ENCODE measurements at places on chromosomes 1 and 21.
A peak's percentile ranks its signal among the peaks of the same experiment; 100 is the strongest.

DNA sequence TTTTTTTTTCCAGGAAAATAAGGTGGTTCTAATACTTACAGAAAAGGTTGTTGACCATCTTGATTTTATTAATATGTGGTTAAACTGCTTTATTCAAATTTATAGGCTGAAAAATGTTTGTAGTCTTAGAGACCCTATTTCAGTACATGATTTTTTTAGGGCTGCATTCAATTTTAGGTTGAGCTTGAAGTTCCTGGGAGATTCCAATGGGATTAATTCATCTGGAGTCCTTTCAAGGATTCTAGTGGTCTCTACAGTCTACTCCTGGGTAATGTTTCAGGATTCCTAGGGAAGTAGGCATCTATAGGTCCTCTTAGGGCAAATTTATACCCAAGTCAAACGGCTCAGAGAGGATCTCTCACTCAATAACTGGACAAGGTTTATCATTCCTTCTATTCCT, 126.7 kb downstream of the HMCN1 start:
- DNase-seq, result no peak

- DNase-seq, result no peak
Observed at GRCh38 chr21:31530364-31530763, 129.1 kb upstream of the SOD1 start.

- DNase-seq, result no peak
Observed at GRCh38 chr1:54866801-54867716, 19.9 kb downstream of the DHCR24 start.

GRCh38 chr1:35030338-35030737, 1.4 kb downstream of the ZMYM6 start:
- DNase-seq, result no peak

- no peak for DNase-seq
Observed at GRCh38 chr1:165629151-165629550, 1.9 kb upstream of the MGST3 start.

GRCh38 chr1:109784551-109785252, 21.0 kb upstream of the EPS8L3 start:
- DNase-seq, result no peak

- DNase-seq, result no peak
Observed at GRCh38 chr1:152761609-152762213, 3.9 kb downstream of the KPRP start.

- no peak for DNase-seq
Observed at GRCh38 chr1:244800821-244801220, 34.6 kb upstream of the COX20 start.

DNA sequence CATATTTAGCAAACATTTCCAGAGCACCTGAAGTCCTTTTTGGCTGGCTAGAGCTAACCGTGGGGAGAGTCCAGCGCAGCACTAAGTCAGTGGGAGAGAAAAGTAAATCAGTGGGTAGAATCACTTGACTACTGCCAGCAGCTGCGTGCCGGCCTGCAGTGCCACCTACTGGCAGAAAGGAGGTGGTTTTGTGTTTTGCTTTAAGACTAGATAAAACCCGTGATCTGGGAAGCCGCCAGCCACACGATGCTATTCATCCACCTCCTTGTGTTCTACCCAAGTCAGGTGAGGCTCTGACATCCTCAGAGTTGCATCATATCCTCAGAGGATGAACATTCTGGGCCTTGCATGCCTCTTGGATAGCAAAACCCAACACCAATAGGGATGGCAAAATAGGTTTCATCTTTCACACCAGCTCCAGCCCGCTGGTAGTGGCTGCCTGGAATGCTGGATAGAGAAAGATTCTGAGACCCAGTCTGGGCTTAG, 14.1 kb upstream of the HEYL start:
- DNase-seq, result peak; percentile 31

GRCh38 chr1:57839526-57839925, 415.7 kb upstream of the DAB1 start:
- DNase-seq, result no peak

DNA sequence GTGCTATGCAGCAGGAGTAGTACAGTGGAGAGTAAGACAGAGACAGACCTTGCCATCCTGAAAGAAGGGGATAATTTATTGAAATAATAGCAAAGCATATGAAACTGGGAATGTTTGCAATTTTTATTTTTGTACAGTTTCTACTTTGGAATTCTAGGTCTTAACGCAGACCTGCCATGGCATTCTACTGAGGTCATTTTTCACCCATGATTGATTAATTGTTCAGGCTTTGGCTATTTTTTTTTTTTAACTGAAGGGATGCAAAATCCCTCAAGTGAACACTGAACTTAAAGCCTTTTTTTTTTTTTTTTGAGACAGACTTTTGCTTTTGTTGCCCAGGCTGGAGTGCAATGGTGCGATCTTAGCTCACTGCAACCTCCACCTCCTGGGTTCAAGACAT, 27.1 kb downstream of the MTF2 start:
- no peak for DNase-seq

- no peak for DNase-seq
Observed at GRCh38 chr1:203778146-203778545, 13.2 kb downstream of the LAX1 start.

DNA sequence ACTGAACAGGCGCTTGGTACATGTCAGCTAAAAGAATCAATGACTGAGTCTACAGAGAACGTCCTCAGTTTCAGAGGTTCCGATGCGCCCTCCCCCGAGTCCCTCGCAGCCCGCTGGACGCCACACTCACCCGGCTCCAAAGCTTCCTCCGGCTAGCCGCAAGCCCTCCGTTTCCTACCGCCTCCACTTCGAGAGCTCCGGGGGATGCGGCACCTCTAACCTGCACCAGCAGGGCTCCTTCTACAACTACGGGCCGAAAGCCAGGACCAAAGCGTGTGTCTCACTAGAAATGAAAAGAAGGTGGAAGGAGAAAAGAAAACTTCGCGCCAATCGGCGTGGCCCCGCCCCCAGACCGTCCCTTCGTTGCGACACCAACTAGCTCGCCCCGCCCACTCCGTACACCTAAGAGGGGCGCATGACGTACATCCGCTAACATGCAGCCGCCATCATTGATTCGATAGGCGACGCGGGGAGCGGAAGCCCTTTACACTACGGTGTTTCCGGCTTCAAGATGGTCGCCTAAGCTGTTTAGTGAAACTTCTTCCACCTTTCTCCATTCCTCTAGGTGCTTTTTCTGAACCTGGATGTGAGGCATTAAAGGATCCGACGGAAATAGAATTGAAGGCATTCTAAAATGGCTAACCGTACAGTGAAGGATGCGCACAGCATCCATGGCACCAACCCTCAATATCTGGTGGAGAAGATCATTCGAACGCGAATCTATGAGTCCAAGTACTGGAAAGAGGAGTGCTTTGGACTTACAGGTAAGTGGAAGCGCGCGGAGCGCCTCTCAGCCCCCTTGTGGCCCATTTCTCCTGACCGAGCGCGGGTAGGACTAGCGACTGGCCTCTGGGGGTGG, at the start of the genes ORC1 and PRPF38A:
ORC1 (minus strand) TSS at position 308 of the 859 bp plus-strand sequence. CDS start 2,200 bp downstream, outside the sequence.
PRPF38A (plus strand) TSS at position 487 of the 859 bp plus-strand sequence; CDS start at position 635, 148 bp downstream.
- DNase-seq, result peak; percentile 95

GRCh38 chr1:46401964-46402626, 8.0 kb downstream of the FAAH start:
- DNase-seq, result no peak

DNA sequence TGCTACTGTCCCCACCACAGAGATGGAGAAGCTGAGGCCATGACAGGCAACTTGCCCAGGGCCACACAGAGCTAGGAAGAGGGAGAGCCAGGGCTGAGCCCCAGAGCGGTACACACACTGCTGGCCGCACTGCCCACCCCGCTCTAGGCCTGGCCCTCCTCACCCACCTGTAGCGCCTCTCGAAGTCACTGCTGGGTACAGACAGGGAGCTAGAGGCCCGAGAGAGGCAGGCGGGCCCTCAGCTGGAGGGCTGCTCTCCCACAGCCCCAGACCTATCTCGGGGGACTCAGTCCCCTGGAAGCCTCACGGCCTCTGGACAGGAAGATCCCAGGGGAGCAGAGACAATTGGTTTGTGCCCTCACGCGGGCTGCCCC, 17.3 kb upstream of the PLEKHG5 start:
- DNase-seq, result no peak

GRCh38 chr21:46097336-46098293, at the start of gene COL6A2:
Gene COL6A2, plus strand, starts transcription at chr21:46098112.
- DNase-seq, result no peak

DNA sequence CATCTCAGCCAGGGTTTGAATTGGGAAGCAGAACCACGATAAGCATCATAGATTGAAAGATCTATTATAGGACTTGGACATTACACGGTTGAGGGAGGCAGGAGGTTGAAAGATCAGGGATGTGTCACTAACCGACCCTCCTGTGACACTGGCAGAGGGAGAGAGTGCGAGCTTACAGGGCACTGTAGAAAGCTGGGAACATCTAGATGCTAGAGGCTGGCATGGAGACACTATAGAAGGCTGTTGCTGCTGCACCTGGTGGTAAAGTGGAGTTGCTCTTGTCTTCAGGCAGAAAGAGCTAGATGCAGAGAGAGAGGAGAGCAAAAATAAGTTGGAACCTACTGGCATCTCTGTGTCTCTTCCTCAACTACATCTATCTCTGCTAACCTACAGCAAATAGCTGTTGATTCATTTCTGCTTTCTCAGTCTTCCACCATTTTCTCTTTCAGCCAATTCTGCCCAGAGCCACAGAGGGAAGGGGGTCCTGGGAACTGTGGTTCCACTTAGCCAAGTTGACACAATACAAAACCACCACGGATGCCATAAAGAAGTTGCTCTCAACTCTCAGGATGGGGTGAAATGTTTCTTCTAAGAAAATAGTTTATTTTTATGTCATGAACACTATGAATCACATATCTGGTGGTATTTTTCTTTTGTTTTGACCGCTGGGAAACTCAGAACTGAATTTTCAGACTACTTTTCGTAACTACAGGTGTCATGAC, 155.9 kb downstream of the ZNF281 start:
- DNase-seq, result no peak

DNA sequence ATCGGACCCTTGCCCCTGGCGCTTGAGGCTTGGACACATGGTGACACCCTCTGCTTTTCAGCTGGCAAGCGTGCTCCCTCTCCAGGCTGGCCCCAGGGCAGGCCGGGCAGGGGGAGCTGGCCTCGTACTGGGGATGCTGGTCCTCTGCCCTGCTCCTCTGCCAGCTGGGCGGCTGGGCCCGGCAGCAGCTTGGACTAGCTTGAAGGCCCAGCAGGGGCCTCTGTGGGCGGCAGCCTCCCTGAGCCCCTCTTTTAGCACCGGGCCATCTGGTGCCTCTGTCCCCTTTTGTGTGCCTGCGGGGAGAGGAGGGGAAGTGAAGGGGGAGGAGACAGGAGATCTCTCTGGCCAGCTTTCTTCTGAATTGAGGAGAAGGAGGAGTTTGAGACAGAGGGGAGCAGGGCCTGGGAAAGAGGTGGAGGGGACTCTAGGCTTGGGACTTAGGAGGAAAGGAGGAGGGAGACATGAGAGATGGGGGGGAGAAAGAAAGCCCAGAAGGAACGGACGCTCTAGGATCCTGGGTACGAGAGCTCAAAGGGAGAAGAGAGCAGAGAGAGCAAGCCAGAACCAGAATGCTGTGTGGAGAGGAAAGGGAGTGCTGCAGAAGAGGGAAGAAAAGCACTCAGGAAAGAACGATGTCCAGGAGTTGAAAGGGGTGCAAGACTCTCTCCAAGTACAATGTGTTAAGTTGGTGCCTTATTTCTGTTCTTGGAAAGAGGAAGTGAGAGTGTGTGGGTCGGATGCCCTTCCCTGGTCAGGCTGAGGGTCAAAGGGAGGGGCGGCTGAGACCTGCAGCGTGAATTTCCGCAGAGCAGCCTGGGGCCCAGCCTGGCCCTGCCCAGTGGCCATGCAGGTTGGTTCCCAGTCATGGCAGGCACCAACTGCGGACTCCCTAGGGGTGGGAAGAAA, 40.3 kb downstream of the IER5 start:
- DNase-seq, result no peak

DNA sequence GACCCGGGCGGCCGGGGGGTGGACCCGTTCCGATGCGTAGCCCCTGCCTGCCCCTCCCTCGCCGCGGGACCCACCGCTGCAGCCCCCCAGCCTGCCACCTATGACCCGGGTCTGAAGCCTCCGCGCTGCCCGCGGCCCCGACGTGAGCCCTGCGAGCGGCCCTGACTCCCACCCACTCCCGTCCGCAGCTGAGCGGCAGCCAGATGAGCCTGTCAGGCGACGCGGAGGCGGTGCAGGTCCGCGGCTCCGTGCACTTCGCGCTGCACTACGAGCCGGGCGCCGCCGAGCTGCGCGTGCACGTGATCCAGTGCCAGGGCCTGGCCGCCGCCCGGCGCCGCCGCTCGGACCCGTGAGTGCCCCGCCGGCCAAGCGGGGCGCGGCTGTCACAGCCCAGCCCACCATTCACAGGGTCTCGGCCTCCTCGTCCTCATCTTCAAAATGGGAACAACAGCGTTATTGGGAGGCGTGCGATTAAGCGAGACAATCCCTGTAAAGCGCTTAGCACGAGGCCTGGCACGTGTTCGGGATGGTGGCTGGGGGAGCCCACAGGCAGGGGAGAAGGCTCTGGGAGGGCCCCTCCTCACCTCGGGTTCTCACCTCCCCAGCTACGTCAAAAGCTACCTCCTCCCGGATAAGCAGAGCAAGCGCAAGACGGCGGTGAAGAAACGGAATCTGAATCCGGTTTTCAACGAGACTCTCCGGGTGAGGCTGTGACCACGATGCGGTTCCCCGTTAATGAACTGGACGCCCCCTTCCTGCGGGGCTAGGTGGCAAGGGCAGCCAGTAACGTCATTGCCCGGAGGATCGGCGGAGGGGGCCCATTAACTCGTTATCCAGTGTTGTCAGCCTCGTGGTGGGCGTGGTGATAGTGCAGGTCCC, 8.2 kb downstream of the SYTL1 start:
- no peak for DNase-seq

DNA sequence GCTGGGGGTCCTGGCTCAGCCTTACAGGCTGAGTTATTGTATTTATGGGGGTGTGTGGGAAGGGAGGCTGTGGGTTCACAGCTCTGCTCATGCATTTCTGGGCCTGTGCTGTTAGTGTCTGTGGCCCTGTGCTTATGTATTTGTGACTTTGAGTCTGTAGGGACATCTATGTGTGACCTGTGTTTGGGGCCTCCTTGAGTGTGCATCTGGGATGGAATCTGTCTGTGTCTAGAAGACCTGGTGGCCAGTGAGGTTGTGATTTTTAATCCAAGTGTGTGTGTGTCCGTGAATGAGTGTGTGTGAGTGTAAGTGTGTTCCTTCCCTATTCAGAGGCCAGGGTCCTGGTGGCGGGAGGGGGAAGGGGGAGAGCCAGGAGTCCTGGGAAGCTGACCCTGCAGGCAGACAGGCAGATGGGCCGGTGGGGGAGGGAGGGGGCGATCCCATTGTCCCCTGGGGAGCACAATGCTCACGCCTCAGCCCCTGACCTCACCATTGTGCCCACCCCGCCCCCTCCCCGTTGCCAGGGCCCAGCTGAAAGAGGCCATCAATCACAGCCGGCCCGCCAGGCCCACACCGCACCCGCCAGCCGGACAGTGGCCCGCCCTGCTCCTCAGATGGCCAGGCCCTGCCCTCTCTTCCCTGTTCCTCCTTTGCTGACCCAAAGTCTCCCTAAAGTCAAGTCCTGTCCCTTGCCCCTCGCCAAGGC, 19.6 kb downstream of the SLC27A3 start:
- no peak for DNase-seq
